ENCODE measurements at places on chromosomes 7 and 10. TPM values are rescaled to one million over a fixed set of nuclear protein-coding genes. Genes with fewer than 3 reads are reported as not detected.

GRCh38 chr10:60032723-60033122, 126.4 kb upstream of the CCDC6 start:
- H3K27ac ChIP-seq, result no peak overlapping the region
- no peaks in the 10 kb centered on the region for H3K27me3 ChIP-seq
- H3K4me1 ChIP-seq, result peaks cover 9% of the 10 kb centered on the region
- no peaks in the 10 kb centered on the region for H3K36me3 ChIP-seq
- peak; percentile 60 for DNase-seq

GRCh38 chr7:77823787-77824186, 25.2 kb downstream of the PHTF2 start:
- no peak overlapping the region for H3K4me3 ChIP-seq
- H3K27me3 ChIP-seq, result no peaks in the 10 kb centered on the region
- H3K27ac ChIP-seq, result no peak overlapping the region
- no peaks in the 10 kb centered on the region for H3K4me1 ChIP-seq
- H3K36me3 ChIP-seq, result no peaks in the 10 kb centered on the region

GRCh38 chr7:105990141-105990540, 27.1 kb downstream of the CDHR3 start:
- no peaks in the 10 kb centered on the region for H3K27me3 ChIP-seq
- no peaks in the 10 kb centered on the region for H3K36me3 ChIP-seq
- H3K4me3 ChIP-seq, result no peak overlapping the region
- H3K4me1 ChIP-seq, result peaks cover 4% of the 10 kb centered on the region

GRCh38 chr7:69670701-69671100, 72.4 kb downstream of the AUTS2 start:
- no peaks in the 10 kb centered on the region for H3K36me3 ChIP-seq
- H3K4me1 ChIP-seq, result no peaks in the 10 kb centered on the region
- DNase-seq, result no peak
- no peaks in the 10 kb centered on the region for H3K27me3 ChIP-seq
- H3K27ac ChIP-seq, result no peak overlapping the region
- H3K4me3 ChIP-seq, result no peak overlapping the region

GRCh38 chr10:69362471-69362954, 54.2 kb downstream of the TACR2 start:
- no peaks in the 10 kb centered on the region for H3K36me3 ChIP-seq
- no peaks in the 10 kb centered on the region for H3K27me3 ChIP-seq
- no peak overlapping the region for H3K4me3 ChIP-seq
- peaks cover 41% of the 10 kb centered on the region for H3K4me1 ChIP-seq

- no peak overlapping the region for H3K4me3 ChIP-seq
- no peak overlapping the region for H3K27ac ChIP-seq
- H3K36me3 ChIP-seq, result no peaks in the 10 kb centered on the region
- no peaks in the 10 kb centered on the region for H3K27me3 ChIP-seq
- DNase-seq, result no peak
Measured at GRCh38 chr7:40983111-40983510, 719.8 kb downstream of the INHBA start.

- peaks cover 5% of the 10 kb centered on the region for H3K27me3 ChIP-seq
- H3K4me3 ChIP-seq, result no peak overlapping the region
- DNase-seq, result peak; percentile 78
- peaks cover 7% of the 10 kb centered on the region for H3K4me1 ChIP-seq
- no peak overlapping the region for H3K27ac ChIP-seq
Measured at GRCh38 chr10:102835007-102835482, 2.2 kb downstream of the CYP17A1 start.

GRCh38 chr7:152076324-152076821, 50.9 kb downstream of the GALNT11 start:
- peak; percentile 47 for DNase-seq
- no peaks in the 10 kb centered on the region for H3K36me3 ChIP-seq
- H3K27me3 ChIP-seq, result no peaks in the 10 kb centered on the region
- no peak overlapping the region for H3K4me3 ChIP-seq

GRCh38 chr7:131020759-131021261, 286.8 kb upstream of the KLF14 start:
- no peak overlapping the region for H3K27ac ChIP-seq
- no peaks in the 10 kb centered on the region for H3K27me3 ChIP-seq
- H3K4me1 ChIP-seq, result peaks cover 12% of the 10 kb centered on the region
- DNase-seq, result no peak

The STK17A gene
- total RNA-seq, result 35.7 TPM

- H3K4me3 ChIP-seq, result no peak overlapping the region
- peaks cover 62% of the 10 kb centered on the region for H3K4me1 ChIP-seq
- no peaks in the 10 kb centered on the region for H3K36me3 ChIP-seq
- H3K27ac ChIP-seq, result peak overlapping the region; percentile 74
- no peaks in the 10 kb centered on the region for H3K27me3 ChIP-seq
- no peak for DNase-seq
Measured at GRCh38 chr10:69464401-69464800, 13.1 kb downstream of the TSPAN15 start.

The ZNF488 gene
- total RNA-seq, result 0.80 TPM

The ACSM6 gene
- not detected for total RNA-seq

- H3K4me3 ChIP-seq, result no peak overlapping the region
- H3K36me3 ChIP-seq, result no peaks in the 10 kb centered on the region
- H3K27me3 ChIP-seq, result no peaks in the 10 kb centered on the region
- peaks cover 24% of the 10 kb centered on the region for H3K4me1 ChIP-seq
- DNase-seq, result peak; percentile 44
Measured at GRCh38 chr7:101911800-101912715, 94.6 kb downstream of the CUX1 start.

GRCh38 chr10:6738112-6738768, 158.2 kb upstream of the PRKCQ start:
- H3K4me3 ChIP-seq, result no peak overlapping the region
- DNase-seq, result no peak
- H3K4me1 ChIP-seq, result peaks cover 4% of the 10 kb centered on the region
- no peaks in the 10 kb centered on the region for H3K36me3 ChIP-seq
- H3K27ac ChIP-seq, result no peak overlapping the region
- H3K27me3 ChIP-seq, result peaks cover 9% of the 10 kb centered on the region

DNA sequence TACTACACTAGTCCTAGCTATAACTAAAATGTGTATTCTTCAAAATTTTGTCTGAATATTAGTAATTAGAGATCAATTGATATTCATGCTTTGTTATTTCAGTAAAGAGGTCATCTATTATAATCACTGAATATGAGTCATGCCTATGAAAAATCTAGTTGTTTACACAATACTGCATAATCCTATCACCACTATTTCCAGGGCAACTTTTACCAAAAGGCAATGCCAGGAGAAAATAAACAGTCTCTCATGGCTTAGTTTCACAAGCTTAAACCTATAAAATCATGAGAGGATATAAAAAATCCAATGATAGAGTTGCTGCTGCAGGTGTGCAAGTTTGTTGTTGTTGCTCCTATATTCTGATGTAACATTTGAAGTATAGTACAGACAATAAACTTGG, 149.9 kb upstream of the COL1A2 start:
- H3K27me3 ChIP-seq, result no peaks in the 10 kb centered on the region
- DNase-seq, result no peak
- no peaks in the 10 kb centered on the region for H3K4me1 ChIP-seq
- H3K36me3 ChIP-seq, result no peaks in the 10 kb centered on the region

DNA sequence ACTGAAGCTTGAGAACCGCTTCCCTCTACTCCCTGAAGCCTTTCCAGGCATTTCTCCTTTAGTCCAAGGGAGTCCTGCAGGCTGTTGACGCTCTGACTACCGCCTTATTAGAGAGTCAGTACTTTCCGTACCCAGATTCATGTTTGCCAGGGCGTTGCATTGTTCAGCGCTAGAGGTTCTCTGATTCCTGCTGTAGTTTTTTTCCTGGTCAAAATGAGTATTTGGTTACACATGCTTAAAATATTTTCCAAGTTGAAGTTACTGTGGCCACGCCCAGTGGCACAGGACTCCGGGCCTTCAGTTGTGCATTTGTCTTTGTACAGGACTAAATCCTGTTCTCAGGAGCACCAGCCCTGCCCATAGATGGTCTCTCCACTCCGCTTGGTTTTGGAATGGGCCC, 7.9 kb downstream of the MTURN start:
- H3K27ac ChIP-seq, result peak overlapping the region; percentile 26
- H3K27me3 ChIP-seq, result no peaks in the 10 kb centered on the region
- no peaks in the 10 kb centered on the region for H3K36me3 ChIP-seq
- peaks cover 16% of the 10 kb centered on the region for H3K4me1 ChIP-seq
- no peak overlapping the region for H3K4me3 ChIP-seq
- peak; percentile 34 for DNase-seq

The NPSR1 gene
- total RNA-seq, result not detected

GRCh38 chr7:21041252-21041651, 254.6 kb upstream of the SP8 start:
- no peaks in the 10 kb centered on the region for H3K36me3 ChIP-seq
- H3K27me3 ChIP-seq, result no peaks in the 10 kb centered on the region
- no peaks in the 10 kb centered on the region for H3K4me1 ChIP-seq
- no peak overlapping the region for H3K27ac ChIP-seq
- DNase-seq, result no peak

DNA sequence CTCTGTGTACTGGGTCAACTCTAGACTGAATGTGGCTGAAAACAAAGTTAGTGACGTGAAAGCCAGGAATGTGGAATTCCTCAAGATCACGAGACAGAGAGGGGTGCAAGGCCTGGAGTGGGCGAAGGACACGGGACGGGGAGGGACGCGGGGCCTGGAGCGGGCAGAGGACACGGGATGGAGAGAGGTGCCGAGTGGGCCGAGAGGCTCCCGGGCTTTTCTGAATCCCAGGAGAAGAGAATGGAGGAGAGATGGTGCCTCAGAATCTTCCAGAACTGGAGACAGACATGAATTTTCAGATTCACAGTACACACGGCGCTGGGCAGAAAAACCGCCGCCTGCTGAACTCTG, 50.6 kb upstream of the PRKAR1B start:
- no peak overlapping the region for H3K27ac ChIP-seq
- H3K36me3 ChIP-seq, result peaks cover 10% of the 10 kb centered on the region
- no peaks in the 10 kb centered on the region for H3K4me1 ChIP-seq
- no peaks in the 10 kb centered on the region for H3K27me3 ChIP-seq
- H3K4me3 ChIP-seq, result no peak overlapping the region

- H3K4me1 ChIP-seq, result no peaks in the 10 kb centered on the region
- H3K36me3 ChIP-seq, result no peaks in the 10 kb centered on the region
- no peak overlapping the region for H3K4me3 ChIP-seq
- H3K27ac ChIP-seq, result no peak overlapping the region
- DNase-seq, result no peak
Measured at GRCh38 chr10:47146572-47146971, 153.4 kb upstream of the GDF10 start.

The SLC13A4 gene
- 3.0 TPM for total RNA-seq

GRCh38 chr10:3584926-3585784, 199.9 kb downstream of the KLF6 start:
- no peak overlapping the region for H3K4me3 ChIP-seq
- H3K27ac ChIP-seq, result no peak overlapping the region
- DNase-seq, result no peak
- no peaks in the 10 kb centered on the region for H3K4me1 ChIP-seq
- H3K27me3 ChIP-seq, result no peaks in the 10 kb centered on the region

DNA sequence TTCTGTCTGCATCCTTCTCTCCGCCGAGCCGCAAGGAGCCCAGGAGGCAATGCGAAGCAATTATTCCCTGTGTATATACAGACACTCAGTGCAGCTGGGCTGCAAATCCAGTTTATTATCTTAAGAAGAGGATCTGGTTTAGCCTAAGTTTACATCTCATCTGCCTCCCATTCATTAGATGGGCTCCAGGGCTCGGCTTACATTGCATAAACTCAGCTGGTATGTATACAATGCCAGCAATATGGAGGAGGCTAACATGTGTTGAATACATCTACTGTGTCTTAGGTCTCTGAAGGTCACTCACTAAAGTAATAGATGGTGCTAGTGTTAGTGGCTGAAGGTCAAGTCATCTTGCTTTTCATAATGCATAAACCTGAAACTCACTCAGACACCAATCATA, 996.8 kb downstream of the KCNMA1 start:
- DNase-seq, result no peak
- H3K27me3 ChIP-seq, result no peaks in the 10 kb centered on the region
- H3K4me3 ChIP-seq, result no peak overlapping the region
- H3K36me3 ChIP-seq, result no peaks in the 10 kb centered on the region
- no peaks in the 10 kb centered on the region for H3K4me1 ChIP-seq

The PAX4 gene
- 5.0 TPM for total RNA-seq

The ENTPD1 gene
- 5.1 TPM for total RNA-seq

DNA sequence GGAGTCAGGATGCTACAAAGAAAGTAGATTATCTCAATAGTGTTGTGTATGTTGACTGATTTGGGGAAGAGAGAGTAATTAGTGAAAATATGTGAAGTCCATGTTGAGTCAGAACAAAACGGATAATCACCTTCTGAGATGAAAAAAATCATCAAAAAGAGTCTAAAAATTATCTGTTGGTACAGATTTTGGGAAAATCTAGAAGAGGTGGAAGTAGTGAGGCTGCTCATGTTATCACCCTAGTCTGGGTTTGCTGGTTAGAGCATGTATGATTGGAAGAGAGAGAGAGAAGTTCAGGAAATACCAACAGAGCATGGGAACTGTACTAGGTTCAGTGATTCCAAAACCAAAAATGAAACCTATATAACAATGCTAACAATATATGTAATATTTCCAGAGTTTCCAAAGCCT, 12.3 kb downstream of the RPA3 start:
- H3K36me3 ChIP-seq, result no peaks in the 10 kb centered on the region
- no peaks in the 10 kb centered on the region for H3K27me3 ChIP-seq
- DNase-seq, result no peak
- H3K4me1 ChIP-seq, result peaks cover 7% of the 10 kb centered on the region

- H3K4me3 ChIP-seq, result no peak overlapping the region
- no peaks in the 10 kb centered on the region for H3K27me3 ChIP-seq
- no peaks in the 10 kb centered on the region for H3K4me1 ChIP-seq
- no peaks in the 10 kb centered on the region for H3K36me3 ChIP-seq
Measured at GRCh38 chr7:138207555-138207971, 131.3 kb downstream of the AKR1D1 start.

DNA sequence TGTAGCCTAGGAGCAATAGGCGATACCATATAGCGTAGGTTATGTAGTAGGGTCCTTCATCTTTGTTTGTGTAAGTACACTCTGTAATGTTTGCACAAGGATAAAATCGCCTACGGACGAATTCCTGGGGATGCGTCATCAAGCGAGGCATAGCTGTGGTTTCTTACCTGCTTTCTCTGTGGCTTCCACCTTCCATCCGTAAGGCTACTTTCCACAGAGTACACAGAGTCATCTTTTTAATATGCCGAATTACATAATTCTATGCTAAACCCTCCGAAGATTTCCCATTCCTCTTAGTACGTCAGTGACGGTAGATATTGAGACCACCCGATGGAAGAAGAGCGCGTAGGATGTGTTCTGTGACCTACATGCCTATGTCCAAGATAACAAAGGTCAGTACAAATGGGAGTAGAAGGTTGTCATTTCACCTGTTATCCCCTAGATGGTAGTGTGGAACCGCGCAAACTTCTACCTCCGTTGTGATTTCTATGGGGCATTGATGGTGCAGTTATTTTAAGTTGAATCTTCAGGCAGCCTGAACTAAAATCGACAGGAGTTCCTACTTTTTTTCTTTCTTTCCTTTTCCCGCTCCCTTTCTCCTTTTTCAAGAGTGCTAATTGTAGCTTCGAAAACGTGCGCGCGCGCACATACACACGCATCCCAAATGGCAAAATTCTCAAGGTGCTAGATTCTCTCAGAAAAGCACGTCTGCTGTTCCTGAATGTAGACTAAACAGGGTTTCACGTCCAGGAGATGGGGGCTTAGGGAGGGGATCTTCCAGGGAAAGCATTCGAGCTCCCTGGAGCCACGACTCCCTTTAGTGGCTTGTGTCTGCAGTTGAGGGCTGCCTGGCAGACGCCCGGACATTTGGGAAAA, 111.7 kb upstream of the MBL2 start:
- no peak overlapping the region for H3K27ac ChIP-seq
- H3K4me1 ChIP-seq, result no peaks in the 10 kb centered on the region
- no peaks in the 10 kb centered on the region for H3K36me3 ChIP-seq
- no peak for DNase-seq
- no peaks in the 10 kb centered on the region for H3K27me3 ChIP-seq

All from transverse colon (tissue), 4 donors.